ENCODE measurements at places on chromosomes 3 and 15. TPM values are rescaled to one million over a fixed set of nuclear protein-coding genes. Genes with fewer than 3 reads are reported as not detected.

COLQ gene
- not detected for total RNA-seq

GP9 gene
- not detected for total RNA-seq

TUBGCP4 gene
- 7.9 TPM for total RNA-seq

DNA sequence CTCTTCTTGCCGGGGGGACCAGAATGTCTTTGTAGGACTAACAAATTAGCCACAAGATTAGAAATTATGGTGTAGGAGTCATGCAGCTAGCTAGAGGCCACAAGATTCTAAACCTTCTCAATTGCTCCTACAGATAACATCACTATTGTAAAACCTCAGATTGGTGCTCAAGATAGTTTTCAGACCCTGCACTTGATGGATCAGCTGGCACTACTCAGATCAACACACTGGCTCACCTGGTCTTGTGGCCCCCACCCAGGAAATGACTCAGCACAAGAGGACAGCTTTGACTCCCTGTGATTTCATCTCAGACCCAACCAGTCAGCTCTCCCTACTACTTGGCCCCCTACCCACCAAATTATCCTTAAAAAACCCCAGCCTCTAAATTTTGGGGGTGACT lies 124.1 kb upstream of the RASGRP1 start:
- DNase-seq, result no peak

DNA sequence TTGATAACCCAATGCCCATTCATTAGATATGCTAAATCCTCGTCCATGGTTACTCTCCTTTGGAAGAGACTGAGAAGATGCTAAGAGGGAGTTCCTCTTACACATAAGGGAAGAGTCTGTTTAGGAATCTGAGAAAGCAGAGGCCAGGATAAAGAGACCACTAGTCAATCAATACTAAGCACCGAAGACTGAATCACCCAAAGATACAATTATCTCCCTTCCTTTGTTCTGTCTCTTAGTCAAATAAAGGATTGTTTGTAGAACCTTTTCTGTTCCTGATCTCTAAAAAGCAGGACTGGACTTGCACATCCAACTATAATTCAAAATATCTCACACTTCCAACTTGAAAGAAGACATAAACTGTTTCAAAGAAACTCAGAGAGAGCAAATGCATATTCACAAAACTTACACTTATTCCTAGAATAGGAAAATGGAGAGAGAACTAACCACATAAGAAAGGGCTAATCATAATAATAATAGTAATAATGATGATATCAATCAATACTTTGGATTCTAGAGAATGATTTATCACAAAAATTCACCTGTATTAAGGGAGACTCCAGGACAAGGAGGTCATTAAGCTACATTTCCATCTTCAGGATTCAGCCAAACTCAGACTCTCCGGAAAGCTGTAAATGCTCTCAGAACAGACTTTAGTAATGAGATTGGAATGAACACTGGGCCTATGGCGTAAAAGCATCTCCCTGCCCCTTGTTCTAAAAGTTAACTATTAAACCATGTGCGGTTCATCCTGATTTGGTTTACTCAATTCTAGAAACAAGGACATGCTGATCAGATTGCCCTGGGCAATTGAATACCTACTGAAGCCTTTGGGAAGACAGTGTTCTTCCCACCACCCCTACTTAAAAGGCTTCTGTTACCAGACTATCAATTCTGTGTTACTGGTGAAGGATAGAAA lies 401.5 kb downstream of the ZBTB20 start:
- no peak for DNase-seq

DNA sequence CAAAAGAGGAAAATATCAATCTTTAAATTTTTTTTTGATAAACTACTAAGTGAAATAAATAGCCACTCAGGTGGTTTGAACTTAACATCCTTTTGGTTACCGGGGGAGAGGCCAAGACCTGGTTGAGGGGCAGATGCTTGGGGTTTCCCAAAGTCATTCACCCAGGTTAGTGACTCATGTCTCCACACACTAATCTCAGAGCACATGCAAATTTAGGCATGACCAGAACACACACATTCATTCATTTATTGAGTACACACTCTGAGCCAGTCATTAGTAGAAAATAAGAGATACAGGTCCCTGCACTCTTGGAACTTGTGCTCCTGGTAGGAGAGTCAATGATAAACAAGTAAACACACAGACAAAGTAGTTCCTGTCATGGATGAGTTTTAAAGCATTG lies 7.3 kb downstream of the ILDR1 start:
- DNase-seq, result no peak
